Karpas-422 (cell line): ENCODE measurements at places on chromosomes 4 and X. TPM values are rescaled to one million over a fixed set of nuclear protein-coding genes. Genes with fewer than 3 reads are reported as not detected.

Gene UBL4A
- total RNA-seq: 30.4 and 52.2 TPM in 2 replicates

Gene PSAPL1
- not detected in 2 replicates for total RNA-seq

Gene TMSB15A
- total RNA-seq: not detected in 2 replicates

Gene CNKSR2
- not detected in 2 replicates for total RNA-seq

GRCh38 chr4:56261027-56261426 is 126.3 kb downstream of the AASDH start:
- DNase-seq: no peak

DNA sequence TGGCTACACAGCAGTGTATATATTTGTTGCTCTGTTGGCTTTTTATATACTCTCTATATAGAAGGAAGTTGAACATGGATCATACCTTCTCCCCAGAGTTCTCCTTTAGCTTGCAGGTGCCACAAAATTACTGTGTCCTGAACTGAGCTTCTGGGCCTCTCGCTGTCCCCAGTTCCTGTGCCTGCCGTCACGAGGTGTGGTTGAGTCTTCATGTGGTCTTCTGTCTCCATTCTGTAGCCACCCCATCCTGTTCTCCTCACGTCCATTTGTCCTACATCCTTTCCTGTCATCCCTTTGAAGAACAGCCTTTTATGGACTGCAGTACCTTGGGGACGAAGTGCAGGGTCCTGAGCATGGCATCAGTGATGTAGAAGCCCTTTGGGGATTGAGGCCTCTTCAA is 14.5 kb downstream of the TMEM131L start:
- DNase-seq: no peak

- no peak for DNase-seq
Measured at GRCh38 chr4:157824021-157824420, 348.8 kb downstream of the GASK1B start.

GRCh38 chr4:13626492-13627177 is 890 bp downstream of the BOD1L1 start:
- DNase-seq: no peak

DNA sequence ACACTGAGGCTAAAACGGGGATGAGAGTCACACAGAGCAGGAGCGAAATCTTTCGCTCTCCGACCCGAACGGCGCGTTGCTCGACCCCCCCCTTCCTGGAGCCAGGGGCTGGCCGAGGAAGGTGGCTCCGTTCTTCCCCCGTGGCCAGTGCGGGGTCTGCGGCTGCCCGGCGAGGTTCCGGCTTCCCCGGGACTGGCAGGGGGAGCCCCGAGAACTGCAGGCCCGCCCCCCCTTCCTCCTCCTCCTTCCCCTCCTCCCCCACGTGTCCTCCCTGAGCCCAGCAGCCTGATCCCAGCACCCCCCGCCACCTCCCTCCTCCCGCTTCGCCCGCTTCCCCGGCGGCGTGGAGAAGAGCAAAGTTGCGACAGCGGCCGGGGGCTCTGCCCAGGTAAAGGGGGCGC is 2.4 kb upstream of the BCORL1 start:
- no peak for DNase-seq

GRCh38 chrX:54177306-54177705 is 5.7 kb downstream of the FAM120C start:
- DNase-seq: no peak

DNA sequence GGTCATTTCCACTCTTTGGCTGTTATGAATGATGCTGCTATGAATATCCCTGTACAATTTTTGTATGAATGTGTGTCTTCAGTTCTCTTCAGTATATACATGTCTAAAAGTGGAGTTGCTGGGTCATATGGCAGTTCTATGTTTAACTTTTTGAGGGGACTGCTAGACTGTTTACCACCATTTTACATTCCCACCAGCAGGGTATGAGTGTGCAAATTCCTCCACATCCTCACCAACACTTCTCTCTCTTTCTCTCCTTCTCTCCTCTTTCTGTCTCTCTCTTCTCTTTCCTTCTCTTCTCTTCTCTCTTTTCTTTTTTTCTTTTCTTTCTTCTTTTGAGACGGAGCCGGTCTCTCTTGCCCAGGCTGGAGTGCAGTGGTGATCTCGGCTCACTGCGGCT is 7.8 kb downstream of the WWC2 start:
- DNase-seq: no peak

- DNase-seq: peak; percentile 57
Measured at GRCh38 chr4:24473309-24473721, 111.0 kb downstream of the DHX15 start.

GRCh38 chrX:124018023-124018422 is 56.5 kb downstream of the STAG2 start:
- peak; percentile 45 for DNase-seq

- DNase-seq: no peak
Measured at GRCh38 chrX:2348211-2348610, 152.6 kb downstream of the DHRSX start.

- DNase-seq: no peak
Measured at GRCh38 chrX:41352329-41352838, 18.4 kb downstream of the DDX3X start.

DNA sequence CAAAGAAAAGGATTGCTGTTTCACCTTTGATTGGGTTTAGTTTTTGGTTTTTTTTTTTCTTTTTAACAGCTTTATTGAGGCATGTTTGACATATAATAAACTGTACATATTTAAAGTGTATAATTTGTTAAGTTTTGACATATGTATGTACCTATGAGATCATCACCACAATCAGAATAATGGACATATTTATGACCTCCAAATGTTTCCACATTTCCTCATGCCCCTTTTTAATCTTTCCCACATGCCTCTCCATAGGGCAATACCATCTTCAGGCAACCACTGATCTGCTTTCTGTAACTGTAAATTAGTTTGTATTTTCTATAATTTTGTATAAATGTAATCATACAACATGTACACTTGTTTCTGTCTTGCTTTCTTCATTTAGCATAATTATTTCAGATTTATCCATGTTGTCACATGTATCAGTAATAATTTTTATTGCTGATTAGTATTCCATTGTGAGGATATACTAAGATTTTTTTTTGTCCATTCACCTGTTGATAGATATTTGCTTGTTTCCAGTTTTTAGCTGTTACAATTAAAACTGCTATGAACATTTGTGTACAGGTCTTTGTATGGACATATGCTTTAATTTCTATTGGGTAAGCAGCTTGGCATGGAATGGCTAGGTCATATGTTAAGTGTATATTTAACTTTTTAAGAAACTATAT is 33.5 kb downstream of the PTPN13 start:
- DNase-seq: no peak

- DNase-seq: no peak
Measured at GRCh38 chr4:151668689-151669402, 92.0 kb downstream of the GATB start.

GRCh38 chrX:130262231-130262630 is 6.5 kb downstream of the ZNF280C start:
- no peak for DNase-seq

DNA sequence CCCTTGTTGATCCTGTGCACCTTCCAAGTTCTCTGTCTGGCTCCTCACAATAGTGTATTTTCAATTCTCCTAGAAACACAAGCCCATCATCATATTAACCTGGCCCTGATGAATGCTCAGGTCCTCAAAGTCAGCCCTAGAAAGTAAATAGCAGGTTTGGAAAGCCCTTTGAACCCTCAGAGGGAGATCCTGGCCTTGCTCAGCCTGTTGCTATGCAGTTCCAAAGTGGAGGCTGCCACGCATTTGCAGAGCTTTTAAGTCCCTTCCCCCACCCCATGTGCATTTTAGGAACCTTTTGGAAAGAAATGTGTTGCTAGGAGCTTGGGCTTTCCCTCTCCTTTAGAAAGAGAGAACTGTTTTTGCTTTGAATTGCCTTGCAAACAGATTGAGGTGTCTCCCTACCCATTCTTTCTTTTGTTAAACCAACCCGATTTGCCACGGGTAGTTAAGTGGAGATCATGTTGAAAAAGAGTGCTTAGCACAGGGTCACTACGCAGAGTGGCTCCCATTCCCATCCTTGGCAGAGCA is 12.2 kb downstream of the MAMLD1 start:
- no peak for DNase-seq
